Left ventricle myocardium superior (tissue), 1 donor: ENCODE measurements at places on chromosomes 16 and 17. TPM values are rescaled to one million over a fixed set of nuclear protein-coding genes. Genes with fewer than 3 reads are reported as not detected.

Gene FLOT2
- total RNA-seq = 108 TPM

Gene TPSD1
- total RNA-seq = 0.50 TPM

Gene MPP2
- total RNA-seq = 17.1 TPM

Gene MSRB1
- total RNA-seq = 25.9 TPM

Gene NLGN2
- total RNA-seq = 6.5 TPM

Gene PERCC1
- total RNA-seq = 0.27 TPM
